ENCODE measurements at places on chromosomes 6 and 20.

DNA sequence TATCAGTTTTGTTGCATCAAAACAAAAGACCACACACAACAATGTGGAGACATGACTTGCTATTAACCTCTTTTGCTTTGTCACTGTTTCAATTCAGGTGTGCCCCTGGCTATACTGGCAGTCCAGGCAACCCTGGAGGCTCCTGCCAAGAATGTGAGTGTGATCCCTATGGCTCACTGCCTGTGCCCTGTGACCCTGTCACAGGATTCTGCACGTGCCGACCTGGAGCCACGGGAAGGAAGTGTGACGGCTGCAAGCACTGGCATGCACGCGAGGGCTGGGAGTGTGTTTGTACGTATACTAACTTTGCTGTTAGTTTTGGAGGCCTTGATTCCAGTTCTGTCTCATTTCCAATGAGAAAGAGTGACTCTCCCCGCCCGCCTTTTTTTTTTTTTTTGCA, 356.9 kb downstream of the ARHGAP18 start:
- no peak for DNase-seq

DNA sequence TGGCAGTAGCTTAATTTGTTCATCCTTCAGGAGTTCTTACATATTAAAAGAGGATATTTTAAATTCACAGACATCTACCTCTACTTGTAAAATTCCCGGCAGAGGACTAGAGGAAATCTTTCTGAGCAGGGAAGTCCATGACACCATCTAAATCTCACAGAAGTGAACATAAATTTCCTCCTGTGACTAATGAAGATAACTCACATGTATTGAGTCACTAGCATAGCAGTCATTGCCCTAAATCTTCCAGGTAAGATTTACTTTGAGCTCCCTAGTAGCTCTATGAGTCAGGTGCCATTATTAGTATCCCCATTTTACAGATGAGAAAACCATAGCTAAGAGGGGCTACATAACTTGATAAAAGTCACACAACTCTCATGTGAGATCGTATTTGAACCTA, 1058.6 kb upstream of the FLRT3 start:
- DNase-seq, result no peak

GRCh38 chr20:62186887-62187866, 4.3 kb downstream of the MTG2 start:
- DNase-seq, result no peak

- no peak for DNase-seq
Observed at GRCh38 chr20:10843146-10843711, 169.4 kb upstream of the JAG1 start.

DNA sequence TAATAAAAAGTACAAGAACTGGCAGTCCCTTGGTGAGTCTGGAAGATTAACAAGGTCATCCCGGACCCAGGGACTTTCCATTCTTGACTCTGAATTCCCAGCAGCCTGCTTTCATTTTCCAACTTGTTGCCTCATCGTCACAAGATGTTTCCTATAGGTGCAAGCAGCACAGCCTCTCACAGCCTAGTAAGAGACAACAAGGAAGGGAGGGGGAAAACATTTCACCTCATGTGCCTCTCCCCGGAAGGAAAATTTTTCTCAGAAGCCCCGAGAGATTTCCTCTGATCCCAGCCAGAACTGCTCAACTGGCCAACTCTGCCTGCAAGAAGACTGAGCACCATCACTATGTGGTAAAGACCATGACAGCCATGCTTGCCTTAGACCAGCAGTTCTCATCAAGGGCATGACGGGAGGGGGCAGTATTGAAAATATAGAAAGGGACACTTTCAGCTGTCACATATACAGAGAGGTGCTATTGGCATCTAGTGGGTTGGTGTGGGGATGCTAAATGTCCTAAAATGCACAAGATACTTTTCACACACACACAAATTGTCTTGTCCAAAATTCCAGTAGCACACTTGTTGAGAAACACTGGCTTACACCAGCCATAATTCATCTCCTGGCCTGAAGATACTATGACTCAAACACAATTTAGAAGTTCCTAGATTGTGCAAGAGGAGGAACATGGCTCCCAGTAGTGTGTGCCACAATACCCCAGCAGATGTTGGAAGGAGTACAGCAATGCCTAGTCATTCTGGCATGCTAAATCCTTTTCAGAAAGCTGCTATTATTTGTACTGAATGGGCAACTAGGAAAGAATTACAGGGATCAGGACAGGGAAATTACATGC, 10.8 kb upstream of the WTAP start:
- no peak for DNase-seq

DNA sequence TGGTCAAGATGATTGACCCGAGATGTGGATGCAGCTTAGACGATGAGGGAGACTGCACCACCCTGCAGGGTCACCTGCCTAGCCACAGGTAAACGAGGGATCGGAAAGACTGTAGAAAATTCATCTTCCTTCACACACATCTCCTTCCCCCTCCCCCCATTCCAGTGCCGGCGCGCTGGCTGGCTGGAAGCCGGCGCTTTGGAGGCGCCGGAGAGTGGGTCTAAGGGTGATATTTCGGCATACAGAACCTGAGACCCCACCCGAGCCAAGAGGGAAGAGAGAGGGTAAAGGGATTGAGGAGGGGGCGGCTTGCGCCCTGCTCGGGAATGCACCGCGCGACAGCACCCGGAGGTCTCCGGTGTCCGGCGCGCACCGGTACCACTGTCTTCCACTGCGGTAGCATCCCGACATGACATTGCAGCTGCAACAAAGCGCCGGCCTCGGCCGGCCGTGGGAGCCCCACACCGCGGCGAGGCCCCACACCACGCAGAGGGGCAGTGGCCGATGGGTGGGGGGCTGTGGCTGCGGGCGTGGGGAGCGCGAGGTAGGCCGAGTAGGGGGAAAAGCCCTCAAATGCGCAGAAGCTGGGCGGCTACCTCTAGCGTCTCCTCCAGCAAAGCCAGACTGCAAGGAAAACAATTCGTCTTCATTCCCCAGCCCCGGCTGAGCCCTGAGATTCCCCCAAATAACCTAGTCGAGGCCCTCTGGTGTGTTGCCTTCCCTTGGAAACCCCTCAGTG, 984 bp downstream of the TNFRSF21 start:
- peak; percentile 57 for DNase-seq
